ENCODE measurements at places on chromosomes 7 and 10. TPM values are rescaled to one million over a fixed set of nuclear protein-coding genes. Genes with fewer than 3 reads are reported as not detected.

ADIRF gene
- 2.3 TPM for total RNA-seq

DNA sequence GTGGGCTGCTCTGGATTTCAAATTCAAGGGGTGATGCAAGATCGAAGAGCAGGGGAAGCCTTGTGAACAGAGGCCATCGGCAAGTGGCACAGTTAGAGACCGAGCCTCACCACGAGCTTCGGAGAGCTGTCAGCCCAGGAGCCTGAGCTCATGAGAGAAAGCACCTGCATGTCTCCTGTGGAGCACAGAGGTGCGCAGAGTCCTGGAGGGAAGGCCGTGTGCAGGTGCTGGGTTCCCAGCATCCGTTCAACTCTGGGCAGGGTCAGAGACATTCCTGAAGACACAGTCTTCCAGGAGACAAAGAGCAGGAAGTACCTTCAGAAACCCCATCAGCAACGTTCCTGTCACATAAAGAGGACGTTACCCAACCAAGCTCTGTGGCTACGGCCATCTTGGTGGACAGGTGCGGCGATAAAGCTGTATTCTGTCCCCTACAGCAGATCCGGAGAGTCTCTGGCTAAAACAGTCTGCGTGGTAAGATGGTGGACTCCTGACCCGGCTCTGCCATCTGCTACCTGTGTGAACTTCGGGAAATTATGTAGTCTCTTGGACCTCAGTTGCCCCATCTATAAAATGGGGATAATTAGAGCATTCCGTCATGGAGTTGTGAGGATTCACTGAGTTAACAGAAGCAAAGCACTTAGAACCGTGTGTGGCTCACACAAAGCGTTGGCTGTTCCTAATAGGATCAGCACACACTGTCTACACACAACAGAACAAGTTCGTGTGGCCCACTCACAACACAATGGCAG lies 40.6 kb downstream of the NOD1 start:
- DNase-seq: no peak

AFAP1L2 gene
- under 0.01 TPM for total RNA-seq

DNA sequence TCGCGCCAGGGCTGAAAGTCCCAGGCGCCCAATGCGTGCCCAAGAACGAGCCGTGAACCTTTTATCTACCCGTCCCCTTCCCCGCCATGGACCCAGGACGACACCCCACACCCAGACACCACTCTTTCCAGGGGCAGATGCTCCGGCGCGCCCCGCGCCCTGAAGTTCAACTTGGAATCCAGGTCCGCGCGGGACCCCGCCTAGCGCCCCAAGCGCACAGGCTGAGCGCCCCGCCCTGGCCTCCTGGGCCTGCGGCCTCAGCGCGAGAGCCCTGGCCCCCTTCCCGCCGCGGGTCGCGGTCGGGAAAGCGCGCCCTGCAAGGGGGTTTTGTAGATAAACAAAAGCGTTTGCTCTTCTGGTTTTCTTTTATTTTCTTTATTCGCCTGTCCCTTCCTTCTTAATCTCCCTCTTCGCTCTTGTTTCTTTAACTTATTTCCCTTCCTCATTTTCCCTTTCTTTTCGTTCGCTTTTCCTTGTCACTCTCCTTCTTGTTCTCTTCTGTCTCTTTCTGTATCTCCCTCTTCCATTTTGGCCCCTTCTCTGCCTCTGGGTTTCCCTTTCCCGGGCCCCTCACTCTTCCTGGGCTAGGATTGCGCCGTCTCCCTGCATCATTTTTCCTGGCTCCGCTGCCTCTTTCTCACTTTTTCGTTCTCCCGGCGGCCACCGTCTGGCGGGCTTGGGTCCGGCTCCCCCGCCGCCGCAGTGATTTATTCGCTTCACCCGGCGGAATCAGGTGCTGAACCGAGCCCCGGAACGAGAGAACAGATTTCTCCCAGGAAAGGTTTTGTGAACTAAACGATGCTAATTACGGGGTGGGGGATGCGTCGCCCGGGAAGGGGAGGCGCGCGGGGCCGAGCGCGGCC lies 15.3 kb upstream of the PAX2 start:
- no peak for DNase-seq

- no peak for DNase-seq
These were observed 609 bp downstream of the KLRG2 start for GRCh38 chr7:139482662-139483466.
